ENCODE measurements at places on chromosomes 5 and 9. TPM values are rescaled to one million over a fixed set of nuclear protein-coding genes. Genes with fewer than 3 reads are reported as not detected.

DNA sequence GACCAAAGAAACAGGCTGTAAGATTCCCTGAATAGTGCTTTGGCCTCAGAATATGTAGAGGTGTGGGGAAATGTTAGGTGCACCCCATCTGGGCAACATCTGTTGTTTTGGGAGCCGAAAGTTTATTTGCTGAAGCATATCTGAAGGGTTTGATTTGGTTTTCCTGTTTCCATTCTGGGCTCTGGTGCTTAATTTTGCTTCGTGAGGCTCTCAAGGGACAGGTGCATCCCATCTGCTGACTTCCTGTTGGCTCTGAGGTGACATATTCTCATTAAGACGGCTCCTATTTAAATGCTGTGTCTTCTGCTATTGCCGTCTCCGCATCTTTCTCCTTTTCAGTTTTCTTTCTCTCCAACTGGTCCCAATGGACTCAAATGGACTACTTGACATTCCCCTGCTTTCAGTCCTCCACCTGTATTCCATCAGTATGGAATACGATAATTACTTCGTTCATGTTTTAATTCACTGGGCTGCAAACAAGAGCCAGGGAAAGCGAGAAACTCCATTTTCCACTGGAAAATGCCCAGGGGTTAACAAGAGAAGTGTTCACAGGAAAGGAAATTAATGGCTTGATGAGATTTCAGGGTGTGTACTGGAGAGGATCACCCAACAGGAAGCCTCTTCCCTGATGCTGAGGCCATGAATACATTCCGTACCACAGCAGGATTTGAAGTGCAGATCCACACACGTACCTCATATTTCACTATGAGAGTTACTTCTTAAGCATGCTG is 104.0 kb downstream of the MTX3 start:
- no peak for DNase-seq

DNA sequence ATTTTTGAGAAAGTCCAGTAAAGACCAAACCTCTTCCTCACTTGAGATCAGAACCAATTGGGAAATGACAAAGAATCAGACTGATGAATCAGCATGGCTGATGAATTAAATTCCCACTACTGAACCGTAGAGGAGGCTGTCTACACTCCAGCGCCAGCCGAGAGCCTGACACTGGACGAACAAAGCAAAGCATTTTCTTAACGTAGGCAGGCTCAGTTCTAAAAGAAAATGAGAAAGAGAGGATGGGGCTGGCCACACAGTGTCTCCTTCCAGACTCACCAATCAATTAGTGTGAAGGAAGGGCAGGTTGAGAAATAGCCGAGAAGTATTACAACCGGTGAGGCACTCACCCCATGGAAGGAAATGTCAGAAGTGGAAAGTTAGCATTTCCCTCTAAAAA is 49.4 kb downstream of the ITGA1 start:
- DNase-seq, result no peak

GRCh38 chr9:88075966-88076285 is 62.3 kb downstream of the SPATA31C2 start:
- DNase-seq, result no peak

DNA sequence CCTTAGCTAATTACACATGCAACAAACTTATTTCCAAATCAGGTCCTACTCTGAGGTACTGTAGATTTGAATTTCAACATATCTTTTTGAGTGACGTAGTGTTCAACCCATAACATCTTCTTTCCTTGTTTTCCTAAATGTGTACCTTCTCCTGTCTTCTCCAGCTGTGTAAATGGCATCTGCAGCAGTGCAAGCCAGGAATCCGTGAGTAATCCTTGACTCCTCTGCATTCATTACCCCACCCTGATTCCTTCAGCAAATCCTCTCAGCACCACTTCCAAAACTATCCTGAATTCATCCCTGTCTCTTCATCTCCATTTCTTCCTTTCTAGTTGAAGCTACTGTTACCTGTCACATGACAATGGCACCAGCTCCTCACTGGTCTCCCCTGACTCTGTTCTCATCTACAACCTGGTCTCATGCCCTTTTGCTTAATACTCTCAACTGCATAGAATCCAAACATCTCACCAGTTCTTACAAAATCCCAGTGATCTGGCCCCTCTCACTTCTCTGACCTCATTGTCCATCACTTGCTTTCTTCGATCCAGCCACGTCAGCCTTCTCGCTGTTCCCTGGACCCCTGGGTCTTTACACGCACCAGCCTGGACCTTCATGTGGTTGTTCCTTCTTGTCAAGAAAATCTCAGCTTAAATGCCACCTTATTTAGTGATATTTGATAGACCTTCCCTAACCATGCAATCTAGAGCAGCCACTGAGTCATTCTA is 14.6 kb upstream of the TRAF1 start:
- DNase-seq, result no peak

FBP1 gene
- polyA plus RNA-seq, result 1.2 TPM

COL15A1 gene
- polyA plus RNA-seq, result 193 TPM

LCN15 gene
- polyA plus RNA-seq, result 0.54 TPM

TRIP13 gene
- polyA plus RNA-seq, result 12.2 TPM
